Hepatocyte (in vitro differentiated cells): ENCODE measurements at places on chromosomes 13 and 19. TPM values are rescaled to one million over a fixed set of nuclear protein-coding genes. Genes with fewer than 3 reads are reported as not detected.

- no peak for DNase-seq
Observed at GRCh38 chr13:111318386-111318785, 2.1 kb upstream of the TEX29 start.

Gene ZFR2
- polyA plus RNA-seq = 1.7 and 3.3 TPM in 2 replicates

DNA sequence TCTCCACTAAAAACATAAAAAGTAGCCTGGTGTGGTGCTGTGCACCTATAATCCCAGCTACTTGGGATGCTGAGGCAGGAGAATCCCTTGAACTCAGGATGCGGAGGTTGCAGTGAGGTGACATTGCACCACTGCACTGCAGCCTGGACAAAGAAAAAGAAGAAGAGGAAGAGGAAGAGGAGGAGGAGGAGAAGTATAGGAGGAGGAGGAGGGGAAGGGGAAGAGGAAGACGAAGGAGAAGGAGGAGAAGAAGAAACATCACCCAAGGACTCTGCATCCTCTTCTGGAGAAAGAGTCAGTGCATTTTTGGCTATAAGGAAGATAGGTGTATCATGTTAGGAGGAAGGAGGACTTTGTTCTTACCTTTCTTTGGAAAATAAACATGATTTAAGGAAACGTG is 13.0 kb upstream of the FPR3 start:
- no peak for DNase-seq

Gene EDNRB
- 16.9 and 18.3 TPM in 2 replicates for polyA plus RNA-seq

DNA sequence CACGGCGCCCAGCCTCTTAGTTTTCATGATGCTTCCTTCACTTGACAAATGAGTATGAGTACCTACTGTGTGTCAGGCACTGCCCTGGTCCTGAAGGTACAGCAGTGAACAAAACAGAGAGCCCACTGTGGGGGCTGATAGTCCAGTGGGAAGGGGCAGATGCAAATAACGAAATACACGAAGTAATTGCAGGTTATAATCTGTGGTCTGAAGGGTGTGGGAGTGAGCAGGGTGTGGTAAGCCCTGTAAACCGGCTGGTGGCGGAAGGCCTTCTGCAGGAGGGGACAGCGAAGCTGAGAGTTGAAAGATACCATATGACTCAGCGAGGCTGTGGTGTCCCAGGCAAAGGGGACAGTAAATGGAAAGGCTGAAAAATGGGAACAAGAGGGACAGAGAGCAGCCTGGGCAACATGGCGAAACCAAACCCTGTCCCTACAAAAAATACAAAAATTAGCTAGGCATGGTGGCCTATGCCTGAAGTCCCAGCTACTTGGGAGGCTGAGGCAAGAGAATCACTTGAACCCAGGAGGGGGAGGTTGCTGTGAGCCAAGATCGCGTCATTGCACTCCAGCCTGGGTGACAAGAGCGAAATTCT is 60.5 kb downstream of the MAP4K1 start:
- DNase-seq = no peak

Gene KLK8
- 5.4 and 9.0 TPM in 2 replicates for polyA plus RNA-seq

DNA sequence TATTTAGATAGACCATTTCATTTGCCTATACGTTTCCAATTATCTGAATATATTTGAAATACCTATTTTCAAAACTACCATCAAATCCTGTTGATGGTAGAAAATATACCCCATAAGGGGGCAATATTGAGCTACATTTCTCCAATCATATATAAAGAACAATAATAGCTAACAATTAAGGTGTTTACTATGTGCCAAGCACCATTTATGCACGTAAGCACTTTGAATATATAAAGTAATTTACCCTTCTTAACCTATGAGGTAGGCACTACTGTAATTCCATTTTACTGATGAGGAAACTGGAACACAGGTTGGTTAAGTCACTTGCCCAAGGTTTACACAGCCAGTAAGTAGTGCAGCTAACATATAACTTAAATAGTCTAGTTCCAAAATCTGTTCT is 79.2 kb downstream of the UBL3 start:
- DNase-seq = peak; percentile 25

GRCh38 chr13:31056644-31057271 is 104.9 kb downstream of the HSPH1 start:
- no peak for DNase-seq

DNA sequence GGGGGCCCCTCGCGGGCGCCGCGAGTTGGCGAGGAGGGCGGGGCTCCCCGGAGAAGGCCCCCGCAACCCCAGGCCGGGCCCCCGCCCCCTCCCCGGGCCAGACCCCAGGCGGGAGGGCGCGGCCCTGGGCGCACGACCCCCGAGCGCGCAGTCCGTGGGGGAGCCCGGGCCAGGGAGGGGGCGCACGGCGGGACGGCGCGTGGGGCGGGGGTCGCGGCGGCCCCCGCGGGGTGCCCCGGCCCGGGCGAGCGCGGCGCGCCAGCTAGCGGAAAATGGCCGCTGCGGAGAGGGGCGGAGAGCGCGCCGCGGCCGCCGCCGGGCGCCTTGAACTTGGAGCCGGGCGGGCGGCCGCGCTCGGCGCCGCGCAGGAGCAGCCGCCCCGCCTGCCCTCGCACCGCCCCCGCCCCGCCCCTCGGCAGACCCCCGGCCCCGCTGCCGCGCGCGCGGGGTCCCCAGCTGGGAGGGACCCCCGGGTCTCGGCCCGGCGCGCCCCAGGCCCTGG is 6.4 kb upstream of the NFIC start:
- peak; percentile 62 for DNase-seq

Gene PALM3
- 2.3 and 3.4 TPM in 2 replicates for polyA plus RNA-seq
